OCI-LY7 (cell line): ENCODE measurements at places on chromosomes 2 and 18. TPM values are rescaled to one million over a fixed set of nuclear protein-coding genes. Genes with fewer than 3 reads are reported as not detected.
A peak's percentile ranks its signal among the peaks of the same experiment; 100 is the strongest.

MARCO gene
- not detected in 2 replicates for total RNA-seq

HOXD13 gene
- total RNA-seq = not detected in 2 replicates

TEKT4 gene
- total RNA-seq = not detected in 2 replicates

DNA sequence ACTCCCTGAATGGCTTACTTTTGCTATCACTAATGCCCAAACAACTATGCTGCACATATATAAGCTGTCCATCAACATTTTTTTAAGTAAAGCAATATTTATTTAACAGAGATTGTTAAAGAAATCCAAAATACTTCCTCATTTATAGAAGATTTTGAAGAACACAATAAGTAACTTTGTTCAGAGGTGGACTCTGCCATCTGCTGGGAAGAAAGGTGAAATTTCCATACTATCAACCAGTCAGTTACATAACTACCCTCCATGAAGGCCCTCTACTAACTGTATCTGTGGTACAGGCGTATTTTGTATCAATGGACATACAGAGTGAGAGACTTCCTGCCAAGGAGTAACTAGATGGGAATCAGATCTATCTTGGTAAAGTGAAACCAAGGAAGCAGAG is 106.0 kb downstream of the DTNB start:
- peak; percentile 75 for DNase-seq

GRCh38 chr2:30421604-30422443 is 25.2 kb upstream of the LCLAT1 start:
- no peak for DNase-seq

DNA sequence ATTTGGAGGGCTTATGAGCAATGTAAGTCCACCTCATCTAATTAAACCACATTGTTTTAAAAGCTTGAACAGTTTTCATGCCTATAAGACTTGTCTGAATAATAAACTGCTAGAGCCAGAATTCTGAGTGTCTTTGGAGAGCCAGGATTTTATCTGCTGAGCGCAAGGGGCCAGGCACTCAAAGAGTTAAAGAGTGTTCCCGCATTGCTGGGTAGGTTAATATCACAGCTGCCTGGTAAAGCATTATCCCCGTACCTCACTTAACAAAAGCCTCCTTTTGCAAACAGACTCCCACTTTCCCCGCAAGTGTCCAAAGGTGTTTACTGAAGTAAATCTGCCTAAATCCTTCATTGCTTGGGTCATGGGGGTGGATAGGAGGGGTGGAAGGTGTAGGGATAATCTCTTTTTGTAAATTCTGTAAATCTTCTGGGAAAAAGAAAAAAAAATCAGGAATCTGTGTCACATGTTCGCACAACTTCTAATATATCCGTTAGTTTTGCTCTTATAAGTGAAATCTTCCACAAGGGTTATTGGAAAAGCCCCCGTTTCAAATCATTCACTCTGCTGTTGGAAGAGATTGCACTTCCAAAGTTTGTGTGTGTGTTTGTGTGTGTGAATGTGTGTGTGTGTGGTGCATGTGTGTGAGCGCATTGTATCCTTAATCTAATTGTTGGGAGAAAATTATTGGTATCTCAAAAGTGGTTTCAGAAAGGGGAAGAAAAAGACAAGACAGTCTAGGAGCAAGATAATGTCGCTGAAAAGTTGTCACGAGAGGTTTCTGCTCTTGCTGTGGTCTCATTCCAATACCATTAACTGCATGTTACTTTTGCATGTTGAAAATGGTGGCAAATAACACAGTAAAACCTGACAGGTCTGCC is 10.7 kb downstream of the ZEB2 start:
- no peak for DNase-seq
